Hematopoietic multipotent progenitor cell treated with erythropoietin and hydrocortisone succinate and interleukin-3 and kit ligand, for 6 days (in vitro differentiated cells): ENCODE measurements at places on chromosomes 5 and 9.

- DNase-seq: no peak
Measured at GRCh38 chr5:6950250-6950649, 237.0 kb downstream of the TENT4A start.

- no peak for DNase-seq
Measured at GRCh38 chr5:169580964-169581363, 2.6 kb upstream of the SPDL1 start.

DNA sequence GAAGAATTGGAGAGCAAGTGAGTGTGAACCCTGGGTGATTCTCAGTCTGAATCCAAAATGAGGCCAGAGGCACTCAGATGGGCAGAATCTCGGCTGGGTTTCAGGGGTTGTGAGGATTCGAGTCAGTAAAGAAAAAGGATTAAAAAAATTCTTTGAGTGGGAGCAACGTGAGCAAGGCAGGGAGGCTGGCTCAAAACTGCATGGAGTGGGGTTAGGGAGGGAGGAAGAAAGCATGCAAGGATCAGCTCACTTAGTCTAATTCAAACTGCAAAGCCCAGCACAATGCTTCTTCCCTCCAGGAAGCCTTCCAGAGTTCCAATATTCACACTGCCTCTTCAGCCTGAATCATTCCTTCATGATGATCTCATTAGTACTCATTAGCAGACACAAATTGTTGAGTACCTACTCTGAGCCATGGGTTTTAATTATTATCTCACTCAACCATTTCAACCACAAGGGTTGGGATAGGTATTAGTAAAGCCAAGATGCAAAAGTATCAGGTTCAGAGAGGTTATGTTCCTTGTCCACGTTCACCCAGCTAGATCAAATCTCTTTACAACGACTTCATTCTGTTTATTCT lies 95.8 kb downstream of the BRINP1 start:
- DNase-seq: no peak

GRCh38 chr5:112117551-112117950 lies 301.5 kb downstream of the EPB41L4A start:
- no peak for DNase-seq

GRCh38 chr9:105309531-105309931 lies 65.1 kb downstream of the SLC44A1 start:
- no peak for DNase-seq

DNA sequence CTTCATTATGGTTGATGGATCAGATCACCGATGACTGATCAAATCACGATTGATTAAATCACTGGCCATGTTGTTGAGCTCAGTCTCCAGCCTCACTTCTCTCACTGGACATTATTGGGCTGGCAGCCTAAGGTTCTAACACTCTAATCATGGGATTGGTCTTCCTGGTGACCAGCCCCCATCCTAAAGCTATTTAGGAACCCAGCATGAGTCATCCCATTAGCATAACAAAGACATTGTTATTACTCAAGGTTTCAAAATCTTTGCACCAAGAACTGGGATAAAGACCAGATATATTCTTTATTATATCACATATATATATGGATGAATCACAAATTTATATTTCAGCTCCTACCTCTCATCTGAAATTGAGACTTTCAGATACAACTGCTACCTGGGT lies 272.1 kb upstream of the IL12B start:
- no peak for DNase-seq

DNA sequence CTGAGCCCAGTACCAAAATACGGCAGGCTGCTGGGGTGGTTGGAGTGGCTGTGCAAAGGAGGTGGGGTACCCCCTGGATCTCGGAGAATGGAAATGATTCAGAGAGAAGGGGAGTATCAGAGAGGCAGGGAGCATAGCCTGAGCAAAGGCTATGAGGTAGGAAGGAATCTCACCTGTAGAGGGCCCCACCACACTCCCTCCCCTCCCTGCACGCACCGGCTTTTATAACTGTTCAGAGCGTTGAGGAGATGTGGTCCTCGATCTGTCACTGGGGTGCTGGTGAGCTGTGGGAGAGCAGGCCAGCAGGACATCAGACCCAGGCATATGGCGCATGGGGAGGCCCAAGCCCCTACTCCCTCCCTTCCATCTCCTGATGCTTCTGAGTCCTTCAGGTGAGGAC lies 13.2 kb downstream of the PHF19 start:
- DNase-seq: no peak

- no peak for DNase-seq
Measured at GRCh38 chr9:127694890-127695720, 11.7 kb upstream of the CFAP157 start.

DNA sequence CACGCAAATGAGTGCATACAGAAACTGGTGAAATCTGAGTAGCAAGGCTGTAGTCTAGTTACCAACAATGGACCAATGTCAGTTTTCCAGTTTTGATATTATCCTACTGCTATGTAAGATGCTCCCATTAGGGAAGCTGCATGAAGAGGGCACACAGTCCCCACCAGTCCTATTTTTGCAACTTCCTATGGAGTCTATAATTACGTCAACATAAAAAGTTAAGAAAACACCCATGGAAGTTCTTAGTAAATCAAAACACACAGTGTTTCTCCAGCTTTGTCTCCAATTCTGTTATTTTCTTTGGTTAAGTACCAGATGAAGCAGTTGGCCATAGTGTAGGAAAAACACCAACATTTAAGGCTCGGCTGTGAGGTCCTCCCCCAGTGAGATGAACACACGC lies 58.7 kb downstream of the FAT2 start:
- DNase-seq: no peak

DNA sequence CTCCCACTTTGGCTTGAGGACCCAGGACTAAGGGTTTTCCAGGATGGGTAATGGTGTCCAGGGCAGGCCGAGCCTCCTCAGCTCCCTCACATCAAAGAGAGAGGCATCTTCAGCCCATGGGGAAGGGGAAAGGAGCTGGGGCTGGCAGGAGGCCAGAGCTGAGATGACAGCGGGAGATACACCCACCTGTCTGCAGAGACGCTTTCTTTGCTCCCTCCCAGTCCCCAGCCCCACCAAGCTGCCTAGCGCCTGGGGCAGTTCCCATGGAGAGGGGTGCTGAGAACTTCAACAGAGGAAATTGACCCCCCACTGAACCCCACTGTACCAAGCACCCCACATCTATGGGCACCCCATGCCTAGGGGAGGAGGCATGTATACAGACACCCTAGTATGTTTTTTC lies 10.6 kb downstream of the PCDH1 start:
- DNase-seq: no peak
